ENCODE measurements at places on chromosomes 12 and 14. TPM values are rescaled to one million over a fixed set of nuclear protein-coding genes. Genes with fewer than 3 reads are reported as not detected.
A peak's percentile ranks its signal among the peaks of the same experiment; 100 is the strongest.

The NAV3 gene
- 0.52 TPM for total RNA-seq

GRCh38 chr12:75581515-75581914 is 70.1 kb upstream of the KRR1 start:
- no peak for ATAC-seq

DNA sequence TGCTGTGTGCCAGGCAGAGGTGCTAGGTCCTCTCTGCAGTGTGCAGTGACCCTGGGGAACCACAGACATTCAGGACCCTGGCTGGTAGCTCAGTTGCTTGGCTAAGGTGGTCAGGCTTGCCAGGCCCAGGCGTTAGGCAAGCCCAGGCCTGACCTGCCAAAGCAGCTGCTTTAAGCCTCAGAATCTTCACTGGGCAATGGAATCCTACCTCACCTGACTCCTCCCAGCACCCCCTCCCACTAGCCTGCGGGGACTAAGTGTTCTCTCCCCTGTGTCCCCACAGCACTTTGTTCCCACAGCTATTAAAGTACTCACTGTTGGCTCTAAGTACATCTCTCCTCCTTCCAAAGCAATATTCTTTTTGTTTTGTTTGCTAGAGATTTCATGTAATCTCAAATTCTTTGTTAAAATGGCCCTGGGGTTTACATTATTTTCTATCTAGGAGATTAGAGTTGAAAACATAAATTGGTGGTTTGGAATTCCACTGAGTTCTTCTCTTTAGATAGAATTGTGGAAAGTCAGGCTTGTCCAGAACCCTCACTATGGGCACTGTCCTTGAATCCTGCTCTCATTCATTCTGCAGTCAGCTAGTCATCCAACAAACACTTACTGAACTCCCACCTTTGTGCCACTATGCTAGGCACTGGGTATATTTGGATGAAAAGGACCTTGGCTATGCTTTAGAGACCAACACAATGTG is 44.4 kb downstream of the DGLUCY start:
- ATAC-seq = peak; percentile 39

- no peak for ATAC-seq
These were observed 2.3 kb downstream of the DGLUCY start for GRCh38 chr14:91115986-91116770.

The ATG14 gene
- total RNA-seq = 5.3 TPM

GRCh38 chr12:126770188-126770587 is 1496.8 kb upstream of the TMEM132C start:
- no peak for ATAC-seq

- peak; percentile 54 for ATAC-seq
These were observed 99.2 kb downstream of the SCARB1 start for GRCh38 chr12:124764451-124764850.

DNA sequence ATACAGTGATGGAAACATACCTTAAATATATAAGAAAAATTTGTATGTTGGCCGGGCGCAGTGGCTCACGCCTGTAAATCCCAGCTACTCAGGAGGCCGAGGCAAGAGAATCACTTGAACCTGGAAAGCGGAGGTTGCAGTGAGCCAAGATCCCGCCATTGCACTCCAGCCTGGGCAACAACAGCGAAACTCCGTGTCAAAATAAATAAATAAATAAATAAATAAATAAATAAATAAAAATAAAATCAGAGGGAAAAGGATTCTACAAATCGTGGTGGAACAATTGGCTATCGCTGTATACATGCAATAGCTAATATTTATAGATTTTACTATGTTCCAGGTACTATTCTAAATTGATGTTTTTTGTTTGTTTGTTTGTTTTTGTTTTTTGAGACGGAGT is 1.7 kb upstream of the ATF7 start:
- no peak for ATAC-seq

- ATAC-seq = peak; percentile 82
These were observed 673 bp upstream of the TTC9 start for GRCh38 chr14:70640938-70641547.

The CIROP gene
- not detected for total RNA-seq

- ATAC-seq = no peak
These were observed 21.6 kb upstream of the SDR39U1 start for GRCh38 chr14:24463884-24464785.

DNA sequence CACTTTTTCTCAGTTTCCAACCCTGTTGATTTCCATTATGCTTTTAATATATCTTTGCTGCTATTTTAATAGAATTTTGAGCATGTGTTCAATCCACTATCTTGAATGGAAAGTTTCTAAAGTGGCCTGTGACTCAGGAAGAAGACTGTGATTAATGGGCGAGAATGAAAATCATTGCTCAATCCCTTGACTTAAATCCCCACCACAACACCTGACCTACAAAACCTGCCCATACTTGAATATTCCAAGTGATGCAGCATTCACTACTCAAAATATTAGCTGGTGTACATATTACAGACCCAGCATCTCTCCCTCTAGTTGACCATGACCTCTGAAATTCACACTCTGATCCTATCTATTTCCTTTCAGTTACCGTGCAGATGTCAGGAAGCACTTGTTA is 1.3 kb upstream of the OAS3 start:
- peak; percentile 82 for ATAC-seq

DNA sequence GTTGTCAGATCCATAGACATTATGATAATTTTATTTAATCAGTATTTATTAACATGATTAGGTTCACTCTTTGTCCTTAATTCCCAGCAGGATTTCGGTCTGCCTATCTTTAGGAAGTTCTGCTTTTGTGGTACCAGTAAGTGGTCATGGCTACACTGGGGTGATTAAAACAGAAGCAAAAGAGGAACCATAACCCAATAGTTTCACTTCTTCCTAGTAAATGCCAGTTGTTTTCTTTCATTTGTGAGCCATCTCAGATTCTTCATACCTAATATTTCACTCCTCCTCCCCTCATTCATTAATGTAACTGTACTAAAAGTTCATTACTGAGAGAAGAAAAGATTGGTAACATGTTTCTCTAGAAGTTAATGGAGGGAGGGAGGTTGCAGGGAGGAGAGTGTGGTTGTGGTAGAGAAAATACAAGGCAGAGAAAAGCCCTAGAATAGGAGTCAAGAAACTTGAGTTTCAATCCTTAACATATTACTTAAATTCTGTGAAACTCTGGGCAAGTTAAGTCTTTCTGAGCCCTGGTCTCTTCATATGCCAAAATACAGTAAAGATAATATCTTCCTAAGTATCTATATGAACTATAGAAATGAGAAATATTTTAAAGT is 101.2 kb downstream of the PEBP1 start:
- ATAC-seq = peak; percentile 19

- peak; percentile 43 for ATAC-seq
These were observed 70.9 kb downstream of the PIK3C2G start for GRCh38 chr12:18332173-18332572.

Measured in esophagus mucosa (tissue), 1 donor.